ENCODE measurements at places on chromosomes 1 and 21. TPM values are rescaled to one million over a fixed set of nuclear protein-coding genes. Genes with fewer than 3 reads are reported as not detected.

Gene ACTL8
- total RNA-seq: not detected

Gene RNF186
- not detected for total RNA-seq

Gene MTARC2
- 13.8 TPM for total RNA-seq

Gene ZMYND12
- total RNA-seq: 0.22 TPM

Gene HTR6
- total RNA-seq: not detected

Gene ARHGEF16
- 36.6 TPM for total RNA-seq

Gene PGBD5
- total RNA-seq: 12.9 TPM

Gene ISG15
- total RNA-seq: 66.0 TPM

Gene TESK2
- 2.9 TPM for total RNA-seq

Gene TCHH
- total RNA-seq: under 0.01 TPM

Gene CDC20
- total RNA-seq: 308 TPM

Gene SYT11
- 13.2 TPM for total RNA-seq

Gene SEC16B
- total RNA-seq: 0.17 TPM

Gene UBE2U
- not detected for total RNA-seq

Gene TRIM17
- total RNA-seq: 10.4 TPM

Gene CITED4
- total RNA-seq: 43.4 TPM

Gene HUNK
- total RNA-seq: 2.8 TPM

Gene CXADR
- total RNA-seq: 22.1 TPM

Gene ITGB2
- total RNA-seq: 3.0 TPM

Gene LRRC71
- total RNA-seq: not detected

Gene AIRE
- not detected for total RNA-seq

Gene SERPINC1
- not detected for total RNA-seq

Gene HNRNPCL1
- total RNA-seq: not detected

Gene PALMD
- total RNA-seq: not detected

Gene RNU1-2
- total RNA-seq: under 0.01 TPM

Gene PGLYRP3
- total RNA-seq: not detected

Gene CHI3L1
- 0.86 TPM for total RNA-seq

Gene LRRC53
- total RNA-seq: not detected

Gene NBPF15
- 13.7 TPM for total RNA-seq

Gene RSPH1
- total RNA-seq: 1.8 TPM

Gene SLC35D1
- total RNA-seq: 5.4 TPM

Gene SIK1
- total RNA-seq: 2.7 TPM

Gene KLHDC8A
- 9.6 TPM for total RNA-seq

Gene RGS18
- not detected for total RNA-seq
